Activated CD8-positive, alpha-beta T cell treated with anti-CD3 and anti-CD28 coated beads, Interleukin-2, amount 10 ng/mL, durations not matched to agents 7 days and 5 days (primary cell): ENCODE measurements at places on chromosomes 11 and 22. TPM values are rescaled to one million over a fixed set of nuclear protein-coding genes. Genes with fewer than 3 reads are reported as not detected.

The C11orf91 gene
- not detected for total RNA-seq

The SLC22A9 gene
- total RNA-seq, result not detected

The GAL gene
- total RNA-seq, result not detected

The APOL4 gene
- 8.5 TPM for total RNA-seq

The GPHA2 gene
- total RNA-seq, result not detected

The NEFH gene
- total RNA-seq, result 4.7 TPM

The SHANK3 gene
- 0.05 TPM for total RNA-seq

The GLYATL1 gene
- not detected for total RNA-seq

The OR8I2 gene
- not detected for total RNA-seq

The TEX54 gene
- total RNA-seq, result not detected

The SCGB1D2 gene
- total RNA-seq, result not detected

The GGT5 gene
- 0.29 TPM for total RNA-seq

The TRIM64 gene
- total RNA-seq, result not detected

The BRSK2 gene
- total RNA-seq, result 0.39 TPM

The GRM5 gene
- not detected for total RNA-seq

The NELL1 gene
- total RNA-seq, result not detected

The SMIM35 gene
- total RNA-seq, result 2.4 TPM

The DRAP1 gene
- total RNA-seq, result 219 TPM

The KCNQ1OT1 gene
- total RNA-seq, result 0.24 TPM

The OR2AT4 gene
- total RNA-seq, result not detected

The CST6 gene
- not detected for total RNA-seq

The OR8G5 gene
- total RNA-seq, result not detected

The USH1C gene
- total RNA-seq, result not detected

The OSM gene
- 135 TPM for total RNA-seq

The RCOR2 gene
- 0.55 TPM for total RNA-seq

The DSCAML1 gene
- total RNA-seq, result 0.16 TPM

The NCF4 gene
- total RNA-seq, result 48.2 TPM

The PKDREJ gene
- not detected for total RNA-seq

The LAYN gene
- 11.1 TPM for total RNA-seq

The ARHGEF17 gene
- 0.18 TPM for total RNA-seq

The KRTAP5-10 gene
- total RNA-seq, result not detected

The RAB38 gene
- 0.70 TPM for total RNA-seq

The SNX32 gene
- 1.6 TPM for total RNA-seq

The FAM180B gene
- not detected for total RNA-seq

The CBLIF gene
- not detected for total RNA-seq
